ENCODE measurements at places on chromosomes 11 and 22.
A peak's percentile ranks its signal among the peaks of the same experiment; 100 is the strongest.

DNA sequence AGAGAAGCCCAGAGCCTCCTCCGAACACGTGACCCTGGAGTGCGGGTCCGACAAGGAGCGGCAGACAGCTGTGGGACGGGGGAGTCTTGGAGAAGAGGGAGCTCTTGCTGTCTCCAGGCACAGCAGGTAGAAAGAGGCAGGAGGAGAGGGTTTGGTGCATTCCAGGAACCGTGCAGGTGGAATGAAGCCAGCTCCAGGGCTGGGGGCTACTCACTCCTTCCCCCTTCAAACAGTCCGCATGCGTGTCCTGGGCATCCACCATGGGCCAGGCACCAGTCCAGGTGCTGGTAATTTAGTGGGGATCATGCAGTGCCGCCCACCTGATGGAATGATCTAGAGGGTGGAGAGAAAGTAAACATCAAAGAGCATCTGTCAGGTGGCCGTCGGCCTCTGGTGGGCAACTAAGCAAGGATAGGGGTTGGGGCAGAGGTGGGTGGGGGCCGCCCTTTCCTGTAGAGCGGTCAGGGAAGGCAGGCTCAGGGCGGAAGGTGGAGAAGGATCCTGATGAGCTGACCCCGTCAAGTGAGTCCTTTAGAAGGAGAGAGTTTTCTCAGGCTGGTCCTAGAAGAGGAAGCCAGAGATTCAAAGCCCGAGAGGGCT, 850.0 kb downstream of the TBC1D22A start:
- no peak for DNase-seq

DNA sequence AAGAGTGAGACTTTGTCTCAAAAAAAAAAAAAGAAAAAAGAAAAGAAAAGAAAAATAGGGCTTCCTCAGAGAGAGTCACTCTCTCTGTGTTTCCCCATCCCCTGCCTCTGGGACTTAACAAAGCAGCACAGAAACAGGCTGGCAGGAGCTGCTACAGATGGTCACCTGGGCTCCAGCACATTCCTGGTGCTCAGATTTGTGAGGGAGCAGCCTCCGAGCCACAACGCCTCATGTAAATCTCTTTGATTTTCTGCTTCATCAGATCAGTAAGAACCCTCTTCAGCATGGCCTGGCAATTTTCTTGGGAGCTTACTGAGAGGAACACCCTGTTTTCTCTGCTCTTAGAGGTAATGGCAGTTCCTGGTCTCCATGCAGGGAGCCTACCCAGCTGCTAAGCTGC, 15.2 kb upstream of the LDHA start:
- DNase-seq, result no peak

DNA sequence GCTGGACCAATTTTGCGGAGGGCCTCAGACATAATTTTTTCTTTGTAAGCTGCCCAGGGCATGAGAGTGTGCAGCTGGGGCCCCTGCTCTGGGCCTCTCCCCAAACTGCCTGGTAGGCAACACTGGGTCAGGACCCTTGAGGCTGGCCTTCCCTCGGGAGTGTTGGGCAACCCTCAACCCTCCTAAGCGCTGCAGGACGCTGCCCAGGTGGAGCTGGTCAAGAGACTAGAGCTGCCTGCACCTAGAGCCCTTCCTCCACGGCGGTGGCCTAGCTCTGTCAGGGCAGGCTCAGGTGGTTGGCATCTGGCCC, 505 bp upstream of the TMEM132A start:
- DNase-seq, result no peak

DNA sequence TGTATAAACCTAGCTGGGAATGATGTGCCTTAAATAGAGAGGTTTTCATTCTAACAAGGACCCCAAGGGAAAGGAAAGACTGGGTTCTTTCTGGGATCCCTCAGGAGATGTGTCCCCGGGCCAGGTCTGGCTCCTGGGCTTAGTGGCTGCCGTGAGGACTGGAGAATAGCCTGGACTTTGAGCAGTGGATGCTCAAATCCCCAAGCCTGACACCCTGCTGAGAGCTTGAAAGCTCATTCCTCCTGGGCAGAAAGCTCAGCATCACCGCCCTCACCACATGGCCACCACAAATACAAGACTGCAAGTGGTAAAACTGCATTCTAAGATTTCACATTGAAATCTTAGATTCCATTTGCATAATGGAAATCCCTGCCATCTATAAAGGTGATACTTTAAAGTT, 79.4 kb upstream of the NARS2 start:
- DNase-seq, result no peak

- no peak for DNase-seq
Measured at GRCh38 chr22:43100225-43100624, 10.3 kb upstream of the BIK start.

- peak; percentile 7 for DNase-seq
Measured at GRCh38 chr11:120172054-120172911, 34.4 kb upstream of the TRIM29 start.

DNA sequence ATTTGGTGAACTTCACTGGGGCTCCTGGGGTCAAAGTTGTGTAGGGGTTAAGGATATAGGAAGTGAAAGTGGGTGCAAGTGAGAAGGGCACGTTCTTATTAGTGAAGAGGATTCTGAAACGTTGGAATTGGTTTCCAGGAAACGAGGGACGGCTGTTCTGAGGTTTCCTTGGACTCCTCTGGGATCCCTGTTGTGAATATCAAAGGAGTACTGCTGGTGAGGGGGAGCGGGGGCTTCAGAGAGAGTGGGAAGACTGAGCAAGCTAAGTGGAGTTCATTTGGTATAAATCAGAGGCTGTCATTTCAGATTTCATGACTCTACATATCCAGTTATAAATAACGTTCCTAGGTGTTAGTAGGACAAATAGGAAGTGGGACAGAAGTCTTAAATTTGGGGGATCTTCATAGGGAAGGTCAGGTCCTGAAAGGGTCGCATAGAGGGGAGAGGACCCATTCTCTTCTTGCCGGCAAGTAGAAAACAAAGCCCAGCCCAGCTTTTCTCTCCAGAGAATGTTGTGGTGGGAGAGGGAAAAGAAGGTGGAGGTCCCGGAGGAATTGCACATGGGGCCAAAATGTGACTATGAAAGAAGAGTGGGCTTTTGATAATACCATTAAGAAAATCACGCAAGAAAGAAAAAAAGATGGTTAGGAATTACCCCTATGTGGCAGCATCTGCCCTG, 1.1 kb upstream of the NELL1 start:
- DNase-seq, result no peak

GRCh38 chr11:116826751-116827431, 2.8 kb upstream of the APOC3 start:
- DNase-seq, result no peak

- DNase-seq, result no peak
Measured at GRCh38 chr11:637593-638521, 788 bp downstream of the DRD4 start.

GRCh38 chr11:65355776-65356393, 1.3 kb downstream of the TIGD3 start:
- DNase-seq, result no peak

- DNase-seq, result no peak
Measured at GRCh38 chr11:134120921-134121526, 52.2 kb downstream of the JAM3 start.

GRCh38 chr11:8671651-8672062, 10.8 kb downstream of the TRIM66 start:
- no peak for DNase-seq

DNA sequence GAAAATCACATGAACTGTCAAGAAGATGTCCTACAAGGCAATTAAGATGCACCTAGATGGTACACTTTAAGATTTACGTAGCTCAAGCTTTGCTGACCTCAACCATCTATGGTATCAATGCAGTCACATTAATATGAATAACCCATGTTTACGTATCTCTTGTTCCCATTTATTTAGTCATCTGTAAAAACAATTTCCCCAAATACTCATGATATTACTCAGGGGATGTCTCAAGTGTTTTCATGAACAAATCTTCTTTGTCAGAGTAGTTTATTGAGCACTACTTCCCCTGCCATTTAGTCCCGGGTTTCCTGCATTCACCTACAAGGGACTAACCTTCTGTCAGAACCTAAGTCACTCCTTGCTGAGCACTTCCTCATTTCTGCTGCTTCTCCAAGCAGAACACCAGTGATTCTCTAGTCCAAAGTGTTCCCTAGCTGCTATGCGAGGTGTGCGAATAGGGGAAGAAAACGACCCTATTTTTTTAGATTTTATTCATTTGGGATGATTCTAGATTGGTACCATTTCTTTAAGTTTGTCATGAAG, 554.3 kb upstream of the LRRC4C start:
- no peak for DNase-seq

DNA sequence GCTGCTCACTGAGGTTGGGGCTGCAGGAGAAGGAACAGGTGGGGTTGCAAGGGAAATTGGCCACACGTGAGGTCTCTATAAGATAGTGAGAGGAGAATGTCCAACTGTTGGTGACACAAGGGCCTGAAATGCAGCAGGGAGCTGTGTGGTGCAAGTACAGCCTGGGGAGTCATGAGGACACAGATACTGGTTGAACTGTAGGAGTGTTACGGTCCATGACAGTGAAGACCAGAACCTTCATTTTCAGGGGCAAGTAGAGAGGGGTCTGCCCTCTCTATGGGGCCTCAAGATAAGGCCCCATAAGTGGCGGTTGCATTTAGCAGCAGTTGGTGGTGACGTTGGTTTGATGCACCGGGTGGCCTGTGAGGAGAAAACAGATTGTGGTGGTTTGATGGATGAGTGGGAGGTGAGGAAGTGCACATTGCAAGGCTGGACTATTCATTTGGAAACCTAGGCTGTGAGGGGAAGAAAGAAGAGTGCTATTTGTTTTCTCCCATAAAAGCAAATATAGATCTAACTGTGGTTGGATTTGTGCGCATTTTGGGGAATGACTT, 39.4 kb downstream of the MICAL2 start:
- no peak for DNase-seq

- no peak for DNase-seq
Measured at GRCh38 chr11:60129853-60130252, 41.4 kb downstream of the MS4A2 start.

DNA sequence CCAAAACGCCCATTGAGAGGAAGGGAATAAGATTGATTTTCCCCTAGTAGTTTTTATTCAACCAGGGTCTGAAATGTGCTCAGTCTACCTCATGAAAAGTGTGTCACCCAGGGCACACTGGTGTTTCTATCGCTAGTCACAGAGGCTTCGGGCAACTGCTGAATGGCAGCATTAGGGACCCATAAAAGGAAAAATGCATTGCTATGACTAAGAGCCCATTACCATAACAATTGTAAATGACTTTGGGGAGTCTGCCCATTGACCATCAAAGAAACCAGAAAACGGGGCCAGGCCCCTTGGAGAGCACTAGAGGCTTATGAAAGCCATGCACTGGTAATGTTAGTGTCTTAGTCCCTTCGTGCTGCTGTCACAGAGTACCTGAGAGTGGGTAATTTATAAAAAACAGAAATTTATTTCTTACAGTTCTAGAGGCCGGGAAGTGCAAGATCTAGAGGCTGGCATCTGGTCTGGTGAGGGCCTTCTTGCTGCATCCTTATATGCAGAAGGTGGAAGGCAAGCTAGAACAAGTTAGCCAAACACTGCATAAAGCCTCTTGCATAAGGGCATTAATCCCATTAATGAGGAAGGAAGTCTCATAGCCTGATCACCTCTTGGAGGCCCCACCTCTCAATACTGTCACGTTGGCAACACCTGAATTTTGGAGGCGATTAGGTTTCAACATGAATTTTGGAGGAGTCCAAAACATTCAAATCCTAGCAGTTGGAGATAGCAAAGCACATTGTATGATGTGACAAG, 306.7 kb downstream of the ST3GAL4 start:
- DNase-seq, result no peak

- no peak for DNase-seq
Measured at GRCh38 chr22:35399114-35399677, 744 bp upstream of the MCM5 start.

- DNase-seq, result no peak
Measured at GRCh38 chr11:10108915-10109680, 184.9 kb downstream of the SBF2 start.

DNA sequence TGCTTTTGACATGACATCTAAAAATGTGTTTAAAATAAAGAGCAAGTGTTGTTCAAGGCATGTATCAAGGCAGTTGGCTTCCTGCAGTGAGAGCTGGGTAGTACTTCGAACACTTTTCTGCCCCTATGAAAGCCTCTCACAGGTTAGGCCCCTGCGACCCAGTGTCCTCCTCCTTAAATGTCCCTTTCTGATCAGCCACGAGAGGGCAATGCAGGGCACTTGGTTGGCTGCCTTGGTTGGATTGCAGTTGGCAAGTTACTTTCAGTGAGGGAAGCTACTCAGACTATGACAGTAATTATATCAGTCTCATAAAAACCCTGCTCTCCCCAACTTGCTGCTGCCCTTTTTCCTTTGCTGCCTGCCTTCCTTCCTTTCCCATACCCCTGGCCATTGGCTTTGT, 743.8 kb downstream of the NTM start:
- no peak for DNase-seq

DNA sequence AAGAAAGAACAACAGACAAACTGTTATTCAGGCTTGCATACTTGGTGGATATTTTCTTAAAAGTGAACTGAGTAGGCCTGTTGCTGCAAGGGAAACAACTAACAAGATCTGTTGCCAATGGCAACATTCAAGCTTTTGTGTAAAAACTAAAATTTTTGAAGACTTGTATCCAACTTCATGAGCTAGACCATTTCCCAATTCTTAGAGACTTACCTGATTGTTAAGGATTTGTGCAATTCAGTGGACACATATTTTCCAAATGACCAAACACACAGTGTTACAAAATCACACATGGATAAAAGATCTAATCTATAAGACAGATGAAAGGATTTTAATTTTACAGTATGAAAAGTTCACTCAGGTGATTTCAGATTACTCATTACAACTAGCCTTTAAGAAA, 564.1 kb downstream of the CNTN5 start:
- DNase-seq, result no peak

- DNase-seq, result no peak
Measured at GRCh38 chr11:90434858-90435257, 212.0 kb upstream of the CHORDC1 start.

DNA sequence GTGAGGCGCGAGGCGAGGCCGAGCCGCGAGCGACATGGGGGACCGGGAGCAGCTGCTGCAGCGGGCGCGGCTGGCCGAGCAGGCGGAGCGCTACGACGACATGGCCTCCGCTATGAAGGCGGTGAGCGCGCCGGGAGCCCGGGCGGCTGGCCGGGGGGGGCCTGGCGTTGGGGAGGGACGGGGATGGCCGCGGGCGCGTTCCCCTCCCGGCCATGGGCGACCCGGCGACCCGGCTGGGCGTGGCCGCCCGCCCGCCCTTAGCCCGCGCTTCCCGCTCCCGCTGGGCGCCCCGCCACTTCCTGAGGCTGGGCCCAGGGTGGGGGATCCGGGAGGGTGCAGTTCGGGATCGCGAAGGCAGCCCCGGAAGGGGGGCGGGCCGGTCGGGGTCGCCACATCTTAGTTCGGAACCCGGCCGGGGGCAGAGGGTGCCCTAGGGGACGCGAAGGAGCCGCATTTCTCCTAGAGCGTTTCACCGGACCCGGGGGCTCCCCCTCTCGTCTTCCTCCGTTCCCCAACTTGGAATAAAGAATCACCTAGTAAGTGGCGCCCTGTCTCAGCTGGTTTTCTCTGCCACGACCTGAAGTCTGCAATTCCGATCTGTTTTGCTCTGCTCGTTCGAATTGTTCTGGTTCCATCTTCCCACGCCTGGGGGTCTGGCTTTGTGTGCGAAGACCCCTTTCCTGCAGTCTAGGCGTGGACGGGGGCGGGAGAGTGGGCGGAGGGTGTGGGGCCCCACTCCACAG, 536 bp downstream of the YWHAH start:
- DNase-seq, result peak; percentile 33

All from CD4-positive, CD25-positive, alpha-beta regulatory T cell (primary cell).